ENCODE measurements at places on chromosomes 12 and 14.

DNA sequence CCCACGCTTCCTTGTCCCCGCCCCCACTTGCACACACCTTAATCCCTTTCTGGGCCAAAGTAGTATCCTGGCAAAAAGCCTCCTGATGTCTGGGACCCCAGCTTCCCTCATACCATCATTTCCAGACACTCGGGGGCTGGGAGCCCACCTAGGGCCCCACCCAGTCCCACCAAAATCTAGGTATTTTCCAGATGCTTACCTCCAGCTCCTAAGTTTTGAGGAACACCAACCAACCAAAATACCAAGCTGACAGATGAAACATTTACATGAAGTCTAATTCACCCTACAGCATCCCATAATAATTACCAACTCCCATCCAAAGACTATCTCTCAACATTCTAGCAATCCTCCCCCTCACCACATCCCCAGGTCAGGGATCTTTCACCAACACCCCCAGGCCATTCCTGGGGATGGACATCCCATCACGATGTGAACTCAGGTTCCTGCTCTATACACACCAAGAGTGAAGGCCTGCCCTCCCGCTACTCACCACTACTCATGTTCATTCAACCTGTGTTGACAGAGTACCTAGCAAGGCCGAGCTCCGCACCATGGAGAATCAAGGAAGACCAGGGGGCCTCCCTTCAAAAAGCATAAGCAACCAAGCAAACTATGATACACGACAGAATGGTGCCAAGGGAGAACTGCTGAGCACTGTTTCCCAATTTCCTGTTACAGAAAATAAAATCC lies 1.6 kb upstream of the CHD4 start:
- peak; percentile 46 for DNase-seq

DNA sequence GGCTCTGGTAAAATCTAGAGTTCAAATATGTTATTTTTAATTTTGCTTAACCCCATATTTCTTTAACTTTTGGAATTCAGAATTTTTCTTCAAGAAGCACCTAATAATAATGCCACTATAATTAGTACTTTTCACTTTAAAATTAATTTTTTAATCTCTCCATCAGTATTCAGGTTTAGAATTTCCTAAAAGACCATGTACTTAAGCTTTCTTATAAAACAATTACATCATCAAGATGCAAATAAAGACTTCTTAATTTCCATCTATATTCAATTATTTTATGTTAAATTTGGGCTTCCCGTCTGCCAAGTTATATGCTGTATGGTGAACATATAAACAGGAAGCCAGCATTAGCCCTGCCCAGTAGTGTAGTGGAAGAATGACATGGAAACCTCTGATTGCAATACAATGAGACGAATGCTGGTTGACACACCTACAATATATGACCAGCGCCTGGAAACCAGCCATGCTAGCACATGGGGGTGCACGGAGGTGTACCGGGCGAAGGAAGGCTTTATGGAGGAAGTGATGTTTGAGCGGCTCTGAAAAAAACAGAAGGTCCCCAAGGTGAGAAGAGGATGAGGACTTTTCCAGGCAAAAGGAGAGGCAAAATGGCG lies 82.2 kb downstream of the LLPH start:
- DNase-seq: no peak

DNA sequence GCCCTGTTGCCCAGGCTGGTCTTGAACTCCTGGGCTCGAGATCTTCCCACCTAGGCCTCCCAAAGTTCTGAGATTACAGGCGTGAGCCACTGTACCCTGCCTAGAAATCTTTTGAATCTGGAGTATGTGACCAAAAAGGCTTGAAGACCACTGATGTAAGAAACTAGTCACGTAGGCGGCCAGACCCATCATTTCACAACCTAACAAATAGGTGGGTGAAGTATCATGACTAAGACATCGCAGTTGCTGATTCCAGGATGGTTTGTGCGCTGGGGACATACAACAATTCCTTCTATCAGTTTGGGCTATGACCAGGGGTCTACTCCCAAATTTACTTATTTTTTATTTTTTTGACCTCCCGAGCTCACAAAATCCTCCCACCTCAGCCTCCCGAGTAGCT lies 11.8 kb upstream of the CDK2AP1 start:
- no peak for DNase-seq

- no peak for DNase-seq
Measured at GRCh38 chr14:76937181-76938091, 91.1 kb downstream of the IRF2BPL start.

DNA sequence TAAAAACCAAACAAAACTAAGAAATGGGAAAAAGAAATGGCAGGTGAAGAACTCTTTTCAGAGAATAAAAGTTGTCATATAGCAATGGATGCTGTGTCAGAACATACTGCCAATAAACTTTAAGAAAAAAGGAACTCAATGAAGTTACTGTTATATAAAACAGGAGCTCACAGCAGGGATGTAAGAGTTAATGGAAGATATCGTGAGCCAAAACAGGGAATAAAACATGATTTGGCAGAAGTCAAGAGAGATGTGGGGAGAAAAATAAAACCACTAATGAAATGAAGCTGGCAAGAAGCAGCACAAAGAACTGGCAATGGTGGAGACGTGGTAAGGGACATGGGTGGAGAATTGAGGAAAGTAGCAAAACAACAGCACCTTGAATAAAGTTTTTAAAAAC lies 61.0 kb downstream of the TAOK3 start:
- DNase-seq: no peak

- DNase-seq: no peak
Measured at GRCh38 chr12:124725597-124726237, 137.9 kb downstream of the SCARB1 start.

GRCh38 chr12:79381248-79382208 lies 309.2 kb downstream of the PAWR start:
- DNase-seq: no peak
